ENCODE measurements at places on chromosomes 1 and 21. TPM values are rescaled to one million over a fixed set of nuclear protein-coding genes. Genes with fewer than 3 reads are reported as not detected.

Gene PADI1
- total RNA-seq, result 1.5 TPM

Gene ARHGEF16
- total RNA-seq, result 5.0 TPM

Gene WDR47
- 8.1 TPM for total RNA-seq

Gene UTS2
- not detected for total RNA-seq

Gene HFM1
- not detected for total RNA-seq

Gene CAMK1G
- 0.14 TPM for total RNA-seq

Gene SPRR2F
- total RNA-seq, result not detected

Gene CLDN17
- total RNA-seq, result not detected

Gene DISC1
- 0.18 TPM for total RNA-seq

Gene LIPI
- total RNA-seq, result not detected

Gene OLFM3
- not detected for total RNA-seq

Gene BRDT
- not detected for total RNA-seq

Gene LCE2A
- total RNA-seq, result not detected

Gene RGS18
- not detected for total RNA-seq

Gene KCNJ15
- 0.09 TPM for total RNA-seq

Gene MPZ
- 0.37 TPM for total RNA-seq

Gene E2F2
- 2.5 TPM for total RNA-seq

Gene ADORA3
- total RNA-seq, result not detected

Gene PKNOX1
- 7.0 TPM for total RNA-seq

Gene LCE1D
- not detected for total RNA-seq

Gene MYOC
- not detected for total RNA-seq

Gene C1orf56
- 6.7 TPM for total RNA-seq

Gene SPTA1
- total RNA-seq, result not detected

Gene SPRR5
- total RNA-seq, result not detected

Gene SAMD11
- total RNA-seq, result 37.1 TPM

Gene ANGPTL3
- not detected for total RNA-seq

Gene KRTAP11-1
- total RNA-seq, result not detected

Gene GNAT2
- total RNA-seq, result not detected

Gene NUDT17
- total RNA-seq, result 5.6 TPM

Gene SERTAD4
- total RNA-seq, result 0.73 TPM

Gene FAM163A
- not detected for total RNA-seq

Gene ARHGEF10L
- total RNA-seq, result 4.8 TPM

Gene BSND
- total RNA-seq, result not detected

Gene SELL
- 0.20 TPM for total RNA-seq

Gene DTL
- 21.7 TPM for total RNA-seq

Gene ARMH1
- 0.93 TPM for total RNA-seq

Gene TFF2
- not detected for total RNA-seq

Gene FAM110D
- total RNA-seq, result 0.03 TPM

Gene CFH
- 4.0 TPM for total RNA-seq

Gene ELF3
- total RNA-seq, result 288 TPM

Gene OLIG1
- not detected for total RNA-seq

Gene ZNF593OS
- not detected for total RNA-seq

Gene GBP2
- total RNA-seq, result 1.0 TPM

Gene AIRE
- not detected for total RNA-seq

Gene U2AF1
- total RNA-seq, result 52.1 TPM

Gene MINDY1
- 3.3 TPM for total RNA-seq

Gene PPIH
- 64.6 TPM for total RNA-seq

Gene S100A9
- total RNA-seq, result 1.1 TPM

Gene RIMS3
- 1.2 TPM for total RNA-seq

Gene CASQ2
- total RNA-seq, result not detected

Gene KCNJ10
- total RNA-seq, result not detected

Gene PROK1
- not detected for total RNA-seq

Gene CCDC185
- 0.08 TPM for total RNA-seq

Gene FAAH
- 1.1 TPM for total RNA-seq

Gene AMY1A
- not detected for total RNA-seq

Gene CD160
- not detected for total RNA-seq

Gene RGS13
- total RNA-seq, result not detected

Gene NDC1
- total RNA-seq, result 22.4 TPM

Gene APOBEC4
- total RNA-seq, result not detected

Measured in A549 treated with CORT108297 at 1 μM for 4 hours (cell line).